ENCODE measurements at places on chromosomes 7 and 10. TPM values are rescaled to one million over a fixed set of nuclear protein-coding genes. Genes with fewer than 3 reads are reported as not detected.
A peak's percentile ranks its signal among the peaks of the same experiment; 100 is the strongest.

Gene OR9A2
- 2.6 TPM for total RNA-seq

Gene AKR1C4
- total RNA-seq: not detected

Gene CNOT4
- 21.2 TPM for total RNA-seq

Gene GPR85
- total RNA-seq: 0.35 TPM

DNA sequence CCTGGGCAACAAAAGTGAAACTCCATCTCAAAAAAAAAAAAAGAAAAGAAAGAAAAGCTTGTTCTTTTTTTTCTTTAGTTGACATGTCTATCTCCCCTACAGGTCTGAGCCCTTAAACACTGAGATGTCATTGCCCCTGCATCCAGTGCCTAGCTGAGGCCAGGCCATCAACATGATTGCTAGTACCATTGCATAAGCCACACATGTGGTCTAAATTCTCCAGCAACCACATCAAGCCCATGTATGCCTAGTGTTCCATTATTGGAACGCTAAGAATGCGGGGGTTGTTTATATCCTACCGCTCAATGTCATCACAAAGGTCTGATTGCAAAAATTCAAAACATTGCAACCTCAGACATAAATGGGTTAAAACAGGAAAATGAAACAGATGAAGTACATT is 62.7 kb downstream of the NPTX2 start:
- no peaks in the 10 kb centered on the region for H3K27me3 ChIP-seq
- no peaks in the 10 kb centered on the region for H3K4me1 ChIP-seq
- H3K4me3 ChIP-seq: no peak overlapping the region
- no peak overlapping the region for H3K27ac ChIP-seq
- no peak for DNase-seq

DNA sequence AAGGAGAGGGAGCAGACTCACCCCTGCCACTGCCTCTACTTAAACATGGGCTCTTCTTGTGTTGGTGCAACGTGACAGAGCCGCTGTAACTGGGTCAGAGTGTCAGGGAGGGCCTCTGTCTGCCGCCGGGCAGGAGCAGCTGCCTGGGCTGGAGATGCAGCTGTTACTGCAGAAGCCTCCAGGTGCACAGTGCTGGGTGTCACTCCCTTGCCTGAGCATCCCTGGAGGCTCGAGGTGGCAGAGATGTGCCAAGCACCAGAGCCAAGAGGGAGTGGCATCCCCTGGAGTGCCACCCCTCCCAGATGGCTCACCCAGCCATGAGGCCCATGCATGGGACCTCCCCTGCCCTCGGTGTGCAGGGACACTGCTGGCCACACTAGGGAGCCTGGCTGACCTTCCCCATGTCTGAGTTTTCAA is 145.7 kb downstream of the PRPF18 start:
- no peaks in the 10 kb centered on the region for H3K36me3 ChIP-seq
- no peaks in the 10 kb centered on the region for H3K27me3 ChIP-seq
- H3K4me3 ChIP-seq: no peak overlapping the region
- H3K27ac ChIP-seq: no peak overlapping the region

- no peaks in the 10 kb centered on the region for H3K36me3 ChIP-seq
- no peaks in the 10 kb centered on the region for H3K27me3 ChIP-seq
- no peaks in the 10 kb centered on the region for H3K4me1 ChIP-seq
- no peak for DNase-seq
- H3K4me3 ChIP-seq: no peak overlapping the region
These were observed 51.3 kb upstream of the WIPF3 start for GRCh38 chr7:29754874-29755490.

Gene SPDYE3
- not detected for total RNA-seq

DNA sequence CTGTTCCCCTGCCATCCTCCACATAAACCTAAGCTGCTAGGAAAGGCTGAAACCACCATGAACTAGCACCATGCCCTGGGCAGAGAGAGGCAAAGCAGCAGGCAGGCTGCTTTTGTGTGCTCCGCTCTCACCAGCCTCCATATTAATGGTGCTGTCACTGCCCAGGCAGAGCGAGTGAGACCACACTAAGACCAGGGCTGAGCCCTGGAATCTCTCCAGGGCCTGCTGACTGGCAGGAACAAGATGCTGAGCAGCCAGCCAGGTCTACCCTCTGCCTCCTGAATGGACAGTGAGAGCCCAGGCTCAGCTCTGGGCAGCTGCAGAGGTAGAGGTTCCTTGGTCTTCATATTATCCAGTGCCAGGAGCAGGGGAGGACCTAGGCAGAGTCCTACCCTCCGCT is 1.6 kb upstream of the CRHR2 start:
- no peaks in the 10 kb centered on the region for H3K36me3 ChIP-seq
- peaks cover 15% of the 10 kb centered on the region for H3K4me1 ChIP-seq
- H3K27me3 ChIP-seq: peaks cover 50% of the 10 kb centered on the region
- no peak for DNase-seq
- no peak overlapping the region for H3K4me3 ChIP-seq

Gene FZD1
- 1.4 TPM for total RNA-seq

GRCh38 chr7:114414156-114415063 is at the start of gene FOXP2:
Gene FOXP2 (plus strand): TSS chr7:114414815. CDS start chr7:114426512, 11,697 bp downstream.
- H3K27ac ChIP-seq: no peak within 1 kb of the TSS
- no peak within 1 kb of the TSS for H3K4me3 ChIP-seq
- peaks cover 24% of the 10 kb centered on the region for H3K4me1 ChIP-seq
- H3K36me3 ChIP-seq: no peaks in the 10 kb centered on the region

Gene TUBB8
- 1.4 TPM for total RNA-seq

Gene ZNF862
- 1.6 TPM for total RNA-seq

DNA sequence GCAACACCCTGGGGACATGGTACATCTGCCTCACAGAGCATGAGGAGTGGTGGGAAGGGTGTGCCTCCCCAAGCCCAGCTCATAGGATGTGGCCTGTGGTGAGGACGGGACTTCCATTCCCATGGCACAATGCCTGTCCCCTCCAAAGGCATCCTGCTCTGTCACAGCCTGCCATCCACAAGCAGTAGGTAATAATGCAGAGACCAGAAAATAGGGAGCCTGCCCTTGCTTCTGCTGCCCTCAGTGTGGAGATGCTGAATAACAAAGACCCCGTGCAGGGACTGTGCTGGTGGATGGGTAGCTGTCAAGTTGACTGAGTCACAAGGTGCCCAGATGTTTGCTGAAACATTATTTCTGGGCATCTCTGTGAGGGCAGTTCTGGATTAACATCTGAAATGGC is 199.9 kb upstream of the GRB10 start:
- H3K27me3 ChIP-seq: no peaks in the 10 kb centered on the region
- DNase-seq: peak; percentile 62
- H3K27ac ChIP-seq: no peak overlapping the region
- peaks cover 24% of the 10 kb centered on the region for H3K4me1 ChIP-seq
- H3K4me3 ChIP-seq: no peak overlapping the region
- 0 out of 2 replicates have a peak, but pooled peaks cover 3% of the 10 kb centered on the region for H3K36me3 ChIP-seq

- no peaks in the 10 kb centered on the region for H3K27me3 ChIP-seq
- peaks cover 26% of the 10 kb centered on the region for H3K4me1 ChIP-seq
- H3K36me3 ChIP-seq: no peaks in the 10 kb centered on the region
- H3K4me3 ChIP-seq: no peak overlapping the region
- H3K27ac ChIP-seq: no peak overlapping the region
- DNase-seq: no peak
These were observed 133.4 kb upstream of the MKLN1 start for GRCh38 chr7:131194070-131194865.

GRCh38 chr10:115932099-115932498 is 340.9 kb downstream of the GFRA1 start:
- H3K27me3 ChIP-seq: no peaks in the 10 kb centered on the region
- no peak overlapping the region for H3K4me3 ChIP-seq
- no peak for DNase-seq
- no peaks in the 10 kb centered on the region for H3K36me3 ChIP-seq
- H3K4me1 ChIP-seq: peaks cover 6% of the 10 kb centered on the region

Gene AGR3
- not detected for total RNA-seq

DNA sequence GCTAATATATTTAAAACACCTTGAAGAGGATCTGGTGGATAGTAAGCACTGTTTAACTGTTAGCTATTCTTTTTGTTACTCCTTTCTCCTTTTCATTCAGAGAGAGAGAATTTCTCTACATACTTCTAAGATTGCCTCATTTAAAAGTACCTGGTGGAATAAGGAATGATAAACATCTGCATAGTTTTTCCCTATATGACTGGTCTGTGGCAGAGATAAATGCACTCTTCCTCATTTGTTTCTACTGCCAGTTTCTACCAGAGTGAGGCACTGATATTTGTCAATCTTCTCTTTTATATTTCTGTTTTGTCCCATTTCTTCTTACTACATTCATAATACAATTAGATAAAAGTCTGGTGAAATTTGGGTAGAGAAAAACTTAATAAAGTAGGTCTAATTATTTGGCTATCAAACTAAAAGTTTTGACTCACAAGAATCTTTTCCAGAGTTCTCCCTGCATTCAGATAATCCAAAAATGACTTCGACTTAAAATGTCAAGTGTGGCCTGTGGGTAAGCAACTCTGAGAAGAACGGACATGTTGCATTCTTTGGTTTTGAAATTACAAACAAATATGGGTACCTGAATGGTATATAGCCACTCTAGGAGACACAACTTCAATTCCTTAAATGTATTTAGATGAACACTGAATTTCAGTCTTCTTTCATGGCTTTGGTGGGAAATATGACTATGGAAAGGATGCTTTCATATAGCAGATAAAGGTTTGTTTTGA is 38.8 kb downstream of the RNLS start:
- H3K4me1 ChIP-seq: no peaks in the 10 kb centered on the region
- no peaks in the 10 kb centered on the region for H3K36me3 ChIP-seq
- no peak for DNase-seq
- no peaks in the 10 kb centered on the region for H3K27me3 ChIP-seq
- H3K27ac ChIP-seq: no peak overlapping the region

DNA sequence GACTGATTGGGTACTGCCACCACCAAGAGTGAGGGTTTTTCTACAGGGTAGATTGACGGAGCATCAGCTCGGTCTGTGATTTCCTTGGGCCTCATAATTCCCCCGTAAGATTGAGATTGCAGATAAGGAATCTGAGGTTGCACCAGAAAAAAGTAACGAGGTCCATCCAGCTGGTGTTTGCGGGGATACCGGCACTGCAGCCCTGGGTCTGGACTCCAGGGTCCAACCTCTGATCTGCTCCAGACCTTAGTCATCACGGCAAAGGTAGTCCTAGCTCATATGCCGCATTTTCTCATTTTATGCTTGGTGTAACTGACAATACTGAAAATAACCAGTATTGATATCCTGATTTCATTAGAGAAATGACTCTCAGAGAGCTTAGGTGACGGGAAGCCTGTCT is 3.9 kb downstream of the CARD11 start:
- no peaks in the 10 kb centered on the region for H3K36me3 ChIP-seq
- no peak for DNase-seq
- H3K4me1 ChIP-seq: peaks cover 5% of the 10 kb centered on the region
- H3K4me3 ChIP-seq: no peak overlapping the region
- H3K27ac ChIP-seq: no peak overlapping the region

DNA sequence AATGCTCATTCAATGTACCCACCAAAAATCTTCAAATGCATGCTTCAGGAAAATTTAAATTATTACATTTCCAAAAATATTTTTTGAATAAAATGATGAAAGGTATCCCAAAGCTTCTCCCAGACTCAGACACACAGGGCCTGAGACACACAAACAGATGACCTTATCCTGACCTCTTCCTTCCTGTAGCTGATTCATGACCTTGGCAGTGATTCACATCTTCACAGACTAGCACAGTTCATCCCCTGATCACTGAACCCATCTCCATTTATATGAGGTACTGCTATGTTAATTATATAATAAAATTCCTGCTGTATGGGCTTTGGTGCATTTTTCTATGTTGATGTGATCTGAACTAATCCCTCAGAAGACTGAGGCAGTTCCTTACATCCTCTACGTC is 265.0 kb upstream of the GLI3 start:
- no peaks in the 10 kb centered on the region for H3K36me3 ChIP-seq
- no peaks in the 10 kb centered on the region for H3K4me1 ChIP-seq
- DNase-seq: no peak
- no peak overlapping the region for H3K4me3 ChIP-seq
- H3K27ac ChIP-seq: no peak overlapping the region

- H3K4me1 ChIP-seq: peaks cover 15% of the 10 kb centered on the region
- no peak overlapping the region for H3K27ac ChIP-seq
- no peak overlapping the region for H3K4me3 ChIP-seq
- no peaks in the 10 kb centered on the region for H3K27me3 ChIP-seq
- no peaks in the 10 kb centered on the region for H3K36me3 ChIP-seq
These were observed 90.2 kb downstream of the FRMD4A start for GRCh38 chr10:14240253-14241189.

Gene CPA4
- total RNA-seq: not detected

DNA sequence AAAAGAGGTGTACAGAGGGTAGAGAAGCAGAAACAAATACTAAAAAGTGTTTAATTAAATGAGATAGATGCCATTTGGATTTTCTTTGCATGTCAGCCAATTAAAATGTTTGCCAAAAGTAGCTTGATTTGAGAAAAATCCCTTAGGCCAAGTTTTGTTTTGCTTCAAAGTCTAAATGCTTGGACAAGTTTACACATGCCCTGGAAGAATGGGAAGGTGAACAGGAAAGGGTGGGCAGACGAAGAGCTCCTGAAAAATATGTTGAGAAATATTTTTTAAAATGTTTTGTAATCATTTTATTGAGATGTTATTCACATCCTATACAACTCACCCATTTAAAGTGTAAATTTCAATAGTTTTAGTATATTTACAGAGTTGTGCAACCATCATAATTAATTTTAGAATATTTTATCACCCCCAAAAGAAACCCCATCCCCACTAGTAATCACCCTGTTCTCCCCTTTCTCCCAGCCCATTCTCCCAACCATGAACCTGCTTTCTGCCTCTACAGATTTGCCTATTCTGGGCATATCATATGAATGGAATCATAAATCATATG is 98.5 kb upstream of the ANK3 start:
- no peak for DNase-seq
- no peaks in the 10 kb centered on the region for H3K4me1 ChIP-seq
- no peak overlapping the region for H3K4me3 ChIP-seq

- no peaks in the 10 kb centered on the region for H3K36me3 ChIP-seq
- H3K4me1 ChIP-seq: no peaks in the 10 kb centered on the region
- no peak overlapping the region for H3K4me3 ChIP-seq
- H3K27me3 ChIP-seq: no peaks in the 10 kb centered on the region
These were observed 983.9 kb upstream of the ZNF722 start for GRCh38 chr7:63014792-63015191.

DNA sequence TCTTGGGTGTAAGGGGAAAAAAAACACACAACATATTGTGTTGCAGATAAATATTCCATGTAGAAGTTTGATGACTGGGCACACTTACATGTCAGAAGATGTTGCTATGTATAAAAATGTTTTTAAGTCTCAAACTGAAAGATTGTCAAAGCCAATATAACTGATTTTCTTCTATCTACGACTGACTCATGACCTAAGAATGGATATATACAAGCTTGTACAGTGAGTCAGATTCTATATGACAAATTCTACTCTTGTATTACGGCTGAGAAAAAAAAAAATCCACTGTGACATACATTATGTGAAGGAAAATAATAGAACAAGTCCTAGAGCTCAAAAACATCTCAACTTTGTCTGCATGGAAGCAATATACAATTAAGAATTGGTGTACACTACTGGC is 343.0 kb upstream of the PCDH15 start:
- no peaks in the 10 kb centered on the region for H3K4me1 ChIP-seq
- DNase-seq: no peak
- H3K36me3 ChIP-seq: no peaks in the 10 kb centered on the region
- H3K27ac ChIP-seq: no peak overlapping the region
- no peak overlapping the region for H3K4me3 ChIP-seq

Data from GM23338 (cell line).